ENCODE measurements at places on chromosomes 16 and 17.

GRCh38 chr16:87982581-87983041 lies 31.4 kb downstream of the BANP start:
- no peak for DNase-seq

DNA sequence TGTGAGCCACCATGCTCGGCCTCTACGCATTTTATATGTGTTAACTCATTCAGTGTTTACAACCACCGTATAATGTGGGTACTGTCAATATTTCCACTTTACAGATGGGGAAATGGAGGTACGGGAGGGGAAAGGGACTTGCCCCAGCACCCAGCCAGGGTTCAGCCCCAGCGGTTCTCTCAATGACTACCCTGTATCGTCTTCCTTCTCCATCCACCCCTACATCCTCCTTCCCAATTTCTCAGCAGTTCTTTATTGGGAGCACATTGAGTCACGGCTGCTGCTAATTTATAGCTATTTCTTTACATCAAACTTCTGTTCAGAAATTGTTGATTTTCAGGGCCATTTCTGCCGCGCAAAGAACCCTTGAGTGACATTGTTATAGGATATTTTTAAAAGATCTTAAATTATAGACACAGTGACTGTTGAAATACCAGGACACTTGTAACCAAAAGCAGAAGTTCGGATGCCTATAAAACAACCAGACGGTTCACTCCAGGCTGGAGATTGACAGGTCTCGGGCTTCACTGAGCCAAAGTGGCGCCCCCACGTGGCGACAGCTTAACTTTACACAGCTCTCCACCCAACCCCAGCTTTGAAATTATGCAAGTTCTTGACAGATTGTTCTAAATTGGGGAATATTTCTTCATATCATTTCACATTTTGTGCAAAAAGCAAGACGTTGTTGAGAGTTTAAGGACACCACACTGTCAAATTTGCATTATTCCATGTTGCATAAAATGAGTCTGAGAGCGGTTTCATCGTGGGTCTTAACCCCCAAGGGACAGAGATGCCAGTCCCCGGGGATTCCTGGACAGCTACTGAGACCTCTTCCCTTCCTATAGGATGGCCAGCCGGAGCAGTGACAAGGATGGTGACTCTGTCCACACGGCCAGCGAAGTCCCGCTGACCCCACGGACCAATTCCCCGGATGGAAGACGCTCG lies 11.8 kb downstream of the SYT17 start:
- no peak for DNase-seq

GRCh38 chr16:20846030-20846429 lies 39.7 kb downstream of the REXO5 start:
- no peak for DNase-seq

DNA sequence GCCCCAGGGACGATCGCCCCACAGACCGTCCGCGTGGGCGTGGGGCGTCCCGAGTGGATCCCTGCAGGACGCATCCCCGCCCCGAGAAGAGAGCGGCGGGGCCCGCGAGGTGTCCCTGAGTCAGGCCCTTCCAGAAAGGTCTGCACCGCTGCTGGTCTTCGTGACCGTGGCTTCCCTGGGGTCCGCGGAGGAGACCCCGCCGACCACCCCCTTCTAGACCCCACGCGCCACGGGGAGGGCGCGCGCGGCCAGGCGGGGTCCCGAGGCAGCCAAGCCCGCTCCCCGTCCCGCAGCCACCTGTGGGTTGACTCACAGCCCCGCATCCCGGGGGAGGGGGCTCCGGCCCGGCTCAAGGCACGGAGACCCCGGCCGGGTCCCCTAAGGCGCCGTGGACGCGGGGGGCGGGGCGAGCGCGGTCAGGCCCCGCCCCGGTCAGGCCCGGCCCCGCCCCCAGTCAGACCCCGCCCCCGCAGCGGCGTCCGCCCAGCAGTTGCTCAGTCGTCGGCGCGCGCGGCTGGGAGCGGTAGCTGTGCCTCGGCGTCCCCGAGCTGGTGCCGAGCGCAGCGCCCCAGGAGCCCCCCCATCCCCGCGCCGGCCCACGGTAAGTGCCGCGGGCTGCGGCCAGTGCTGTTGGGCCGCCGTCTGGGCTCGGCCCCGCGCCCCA lies at the start of gene BAIAP3:
BAIAP3 (plus strand) TSS at position 497 of the 664 bp plus-strand sequence. CDS start 4,905 bp downstream, outside the sequence.
- no peak for DNase-seq

DNA sequence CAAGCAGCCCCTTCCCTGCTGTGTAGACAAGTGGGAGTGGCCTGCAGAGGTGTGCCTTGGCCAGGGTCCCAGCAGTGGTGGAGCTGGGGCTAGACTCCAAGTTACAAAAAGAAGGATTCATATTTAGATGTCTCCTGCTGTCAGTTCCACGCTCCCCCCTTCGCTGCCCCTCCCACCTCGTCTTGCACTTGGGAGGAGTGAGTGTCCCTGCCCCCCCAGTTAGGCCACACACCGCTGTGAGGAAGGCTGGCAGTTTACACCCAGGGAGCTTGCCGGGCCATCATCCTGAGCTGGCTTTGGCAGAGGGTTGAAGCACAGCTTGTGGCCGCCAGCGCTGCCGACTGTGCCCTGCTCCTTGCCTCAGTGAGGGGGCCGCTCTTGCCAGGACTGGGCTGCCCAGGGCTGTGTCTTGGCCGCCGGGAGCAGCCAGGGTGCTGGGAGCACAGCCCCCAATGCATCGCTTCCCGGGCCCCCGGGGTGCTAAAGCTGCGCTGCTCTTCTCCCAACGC lies 44.3 kb downstream of the ELAC2 start:
- no peak for DNase-seq

DNA sequence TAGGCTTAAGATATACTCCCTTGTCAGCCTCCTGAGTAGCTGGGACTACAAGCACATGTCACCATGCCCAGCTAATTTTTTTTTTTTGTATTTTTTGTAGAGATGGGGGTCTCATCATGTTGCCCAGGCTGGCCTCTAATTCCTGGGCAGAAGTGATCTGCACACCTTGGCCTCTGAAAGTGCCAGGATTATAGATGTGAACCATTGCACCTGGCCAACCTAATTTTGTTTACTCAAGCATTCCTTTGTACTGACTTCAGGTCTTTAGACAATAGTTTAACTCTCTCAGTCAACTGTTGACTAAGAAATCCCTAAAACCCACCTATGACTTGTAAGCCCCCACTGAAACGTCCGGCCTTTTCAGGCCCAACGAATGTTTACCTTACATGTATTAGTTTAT lies 628.3 kb upstream of the CDH8 start:
- DNase-seq: no peak

DNA sequence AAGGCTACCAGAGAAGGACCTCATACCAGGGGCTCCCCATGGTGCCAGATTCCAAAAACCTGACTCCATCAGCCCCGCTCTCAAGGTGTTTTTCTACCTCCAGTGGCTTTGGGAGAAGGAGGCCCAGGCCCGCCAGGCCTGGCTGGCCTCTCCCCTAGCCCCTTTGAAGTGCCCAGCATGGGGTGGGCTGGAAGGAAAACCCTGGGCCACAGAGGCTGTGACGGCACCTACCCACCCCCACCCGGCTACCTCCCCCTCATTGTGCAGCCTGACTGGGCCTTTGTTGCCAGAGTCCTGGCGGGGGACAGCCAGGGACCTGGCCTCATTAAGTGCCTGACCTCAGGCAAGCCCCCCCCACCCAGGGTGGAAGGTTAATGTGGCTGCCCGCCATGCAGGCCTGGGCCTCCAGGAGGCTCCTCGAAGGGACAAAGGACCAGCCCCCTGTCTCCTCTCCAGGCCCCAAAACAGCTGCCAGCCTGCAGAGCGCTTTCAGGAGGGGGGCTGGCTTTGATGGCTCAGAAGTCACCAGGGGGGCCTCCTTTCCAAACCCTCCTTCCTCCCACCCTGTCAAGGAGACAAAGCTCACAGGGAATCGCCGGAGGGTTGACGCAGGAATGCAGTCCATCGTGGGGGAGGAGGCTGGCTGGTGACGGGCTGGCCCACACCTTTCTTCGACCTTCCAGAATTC lies 159.4 kb downstream of the ZNF423 start:
- no peak for DNase-seq

DNA sequence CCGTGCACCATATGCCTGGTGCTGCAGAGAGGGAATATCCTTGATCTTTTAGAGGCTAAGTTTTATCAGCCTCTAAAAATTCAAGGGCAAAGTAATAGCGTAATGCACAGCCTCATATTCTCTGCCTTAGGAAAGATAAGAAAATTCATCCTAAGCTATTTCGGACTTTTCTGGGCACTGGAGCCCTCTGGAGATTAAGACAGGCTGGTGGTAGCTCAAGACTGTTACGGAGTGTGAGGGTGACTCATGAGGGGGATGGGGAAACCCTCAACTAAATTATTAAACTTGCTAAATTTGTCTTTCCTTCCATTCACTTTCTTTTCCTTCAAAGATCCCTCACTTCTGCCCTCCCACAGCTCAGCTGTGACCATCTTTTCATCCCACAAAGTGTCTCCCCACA lies 73.3 kb downstream of the RPH3AL start:
- no peak for DNase-seq

- no peak for DNase-seq
Measured at GRCh38 chr17:18161207-18162145, 22.2 kb upstream of the ALKBH5 start.

- DNase-seq: no peak
Measured at GRCh38 chr17:68334393-68334792, 43.1 kb downstream of the ARSG start.

DNA sequence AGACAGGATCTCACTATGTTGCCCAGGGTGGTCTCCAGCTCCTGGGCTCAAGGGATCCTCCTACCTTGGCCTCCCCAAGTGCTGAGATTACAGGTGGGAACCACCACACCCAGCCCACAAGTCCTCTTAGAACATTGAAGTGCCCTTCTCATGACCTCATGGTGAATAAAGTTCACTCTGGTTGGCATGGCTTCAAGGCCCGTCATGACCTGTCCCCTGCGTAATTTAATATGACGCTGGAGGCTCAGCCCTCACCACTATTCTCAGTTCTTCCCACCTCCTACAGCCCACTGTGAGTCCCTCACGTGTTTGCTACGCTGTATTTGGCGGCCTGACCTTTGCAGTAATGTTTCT lies 1.9 kb downstream of the ENDOV start:
- DNase-seq: no peak

DNA sequence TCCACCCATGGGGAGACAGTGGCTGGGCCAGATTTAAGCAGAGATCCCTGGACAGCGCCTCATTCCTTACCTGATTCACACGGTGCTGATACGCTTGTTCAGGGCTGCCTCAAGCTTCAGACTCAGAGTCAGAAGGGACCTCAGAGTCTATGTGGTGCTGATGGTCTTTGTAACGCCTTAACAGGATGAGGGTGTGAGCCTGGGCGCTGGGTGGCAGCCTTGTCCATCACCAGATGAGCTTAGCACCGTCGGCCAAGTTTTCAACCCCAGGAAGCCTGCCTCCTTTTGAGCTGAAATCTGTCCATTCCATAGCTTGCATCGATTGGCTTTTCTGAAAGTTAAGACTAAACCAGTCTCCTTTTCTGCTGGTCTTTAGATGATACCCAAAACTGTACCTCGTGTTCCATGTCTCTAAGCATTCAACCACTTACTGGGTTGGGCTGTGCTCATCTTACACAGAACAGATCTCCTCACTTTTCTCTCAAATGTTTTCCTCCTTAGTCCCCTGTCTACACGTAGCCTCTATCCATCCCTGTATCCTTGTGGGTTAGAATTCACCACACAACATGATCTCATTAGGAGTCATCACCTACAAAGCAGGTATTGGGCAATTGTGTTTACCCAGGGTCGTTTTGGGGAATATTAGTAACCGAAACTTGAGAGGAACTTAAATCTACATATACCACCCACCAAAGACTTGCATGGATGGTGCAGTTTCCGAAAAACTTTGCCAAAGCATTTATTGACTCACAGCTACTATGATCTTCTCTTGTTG lies 573.4 kb downstream of the CDH13 start:
- no peak for DNase-seq

- DNase-seq: no peak
Measured at GRCh38 chr16:29663016-29663806, at the start of gene SPN. SPN (plus strand) TSS chr16:29663247; CDS start chr16:29663729, 482 bp downstream.
